ENCODE measurements at places on chromosomes 13 and 19.

DNA sequence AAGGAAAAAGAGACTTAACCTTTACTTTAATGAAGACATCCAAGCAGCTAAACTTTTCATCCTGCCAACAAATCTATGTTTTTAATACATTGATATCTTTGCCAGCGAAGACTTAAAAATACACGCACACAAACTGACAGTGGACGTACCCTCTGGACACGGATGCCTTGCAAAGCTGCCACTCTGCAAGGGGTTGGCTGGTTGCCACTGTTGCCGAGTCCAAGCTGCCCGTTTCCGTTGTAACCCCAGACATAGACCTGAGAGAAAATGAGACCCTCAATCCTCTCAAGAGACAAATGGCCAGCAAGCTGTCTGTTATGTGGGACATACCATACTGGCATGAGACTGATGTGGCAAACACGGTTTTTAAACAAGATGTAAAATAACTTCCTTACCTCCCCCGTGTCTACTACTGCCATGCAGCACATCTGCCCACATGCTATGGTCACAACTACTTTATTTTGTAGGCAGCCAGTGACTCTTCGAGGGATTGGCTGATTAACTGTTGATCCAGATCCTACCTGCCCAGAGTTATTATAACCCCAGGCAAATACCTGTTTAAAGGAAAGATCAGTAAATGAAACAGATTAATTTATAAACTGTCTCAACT is 21.2 kb downstream of the RCBTB2 start:
- DNase-seq = no peak

GRCh38 chr13:78193846-78194245 is 275.2 kb upstream of the EDNRB start:
- no peak for DNase-seq

DNA sequence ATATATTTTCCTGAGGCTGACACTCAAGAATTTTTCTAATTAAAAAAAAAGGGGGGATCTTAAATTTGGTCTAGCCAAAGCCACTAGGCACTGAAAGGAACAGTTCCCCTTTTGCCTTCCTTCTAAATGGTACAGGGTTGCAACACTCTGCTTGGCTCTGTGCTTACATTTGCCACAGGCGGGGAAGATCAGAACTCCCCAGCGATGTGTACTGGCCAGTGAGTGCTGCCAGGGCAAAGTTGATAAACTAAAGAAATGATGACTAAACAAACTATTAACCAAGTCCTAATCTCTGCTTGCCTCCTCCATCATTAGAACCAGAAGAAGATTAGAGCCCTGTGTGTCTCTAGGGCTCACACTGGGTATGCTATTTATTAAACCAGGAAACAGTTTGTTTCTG is 75.3 kb upstream of the SCEL start:
- DNase-seq = no peak

- no peak for DNase-seq
Observed at GRCh38 chr19:43504426-43505185, at the start of gene PHLDB3. Gene PHLDB3 (minus strand): TSS chr19:43504746. CDS start chr19:43504118, 628 bp downstream.

- no peak for DNase-seq
Observed at GRCh38 chr13:33262594-33262993, 23.0 kb downstream of the STARD13 start.

DNA sequence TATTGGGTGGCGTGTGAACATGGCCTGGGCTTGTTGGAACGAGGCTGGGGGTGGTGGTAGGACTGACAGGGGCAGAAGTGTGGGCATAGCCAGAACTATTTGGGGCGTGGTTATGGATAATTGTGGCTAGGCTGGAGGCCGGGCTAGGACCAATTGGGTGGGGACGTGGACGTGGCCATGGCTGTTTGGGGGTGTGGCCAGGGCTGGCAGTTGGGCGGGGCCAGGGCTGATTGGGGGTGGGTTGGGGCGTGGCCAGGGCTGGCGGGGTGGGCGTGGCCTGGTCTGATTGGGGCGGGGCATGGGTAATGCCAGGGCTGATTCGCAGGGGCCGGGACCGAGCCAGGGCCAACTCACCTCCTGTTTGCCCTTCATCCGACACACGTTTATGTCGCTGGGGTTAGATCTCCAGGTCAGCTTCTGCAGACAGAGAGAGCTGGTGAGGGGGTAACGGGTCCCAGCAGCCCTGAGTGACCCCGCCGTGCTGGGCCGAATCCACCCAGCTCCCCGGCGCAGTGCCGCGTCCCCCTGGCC is 2.8 kb downstream of the SEMA6B start:
- DNase-seq = no peak

DNA sequence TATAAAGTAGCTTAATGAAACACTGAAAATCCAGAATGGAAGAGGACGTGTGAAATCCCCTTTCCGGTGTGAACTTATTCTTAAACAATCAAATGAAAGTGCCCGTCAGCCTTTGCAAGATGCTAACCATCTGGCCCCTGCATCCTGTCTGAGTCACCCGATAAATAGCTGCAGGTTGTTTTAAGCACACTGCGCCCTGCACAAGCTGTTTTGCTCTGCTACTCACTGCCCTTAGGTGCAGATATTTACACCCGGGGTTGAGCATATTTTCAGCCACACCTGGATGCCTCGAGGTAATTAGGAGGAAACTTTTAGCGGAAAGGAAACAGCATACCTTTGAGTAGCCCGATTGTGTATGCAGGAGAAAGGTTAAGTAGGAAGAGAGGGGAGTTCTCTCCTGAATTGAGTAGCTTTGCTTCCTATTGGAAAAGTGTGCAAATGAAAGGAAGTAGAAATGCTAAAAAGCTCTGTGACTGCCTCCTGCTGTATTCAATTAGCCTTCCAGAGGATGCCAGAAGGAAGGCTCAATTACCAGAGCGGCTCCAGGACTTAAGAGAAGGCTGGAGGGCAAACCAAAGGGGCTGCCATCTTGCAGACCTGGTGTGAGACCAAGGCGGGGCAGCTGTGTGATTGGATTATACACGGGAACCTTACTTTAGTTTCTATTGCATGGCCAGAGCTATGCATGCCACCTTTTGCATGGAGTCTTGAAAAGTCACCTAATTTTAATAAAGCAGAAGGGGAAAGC is 42.5 kb downstream of the IRS2 start:
- DNase-seq = no peak

DNA sequence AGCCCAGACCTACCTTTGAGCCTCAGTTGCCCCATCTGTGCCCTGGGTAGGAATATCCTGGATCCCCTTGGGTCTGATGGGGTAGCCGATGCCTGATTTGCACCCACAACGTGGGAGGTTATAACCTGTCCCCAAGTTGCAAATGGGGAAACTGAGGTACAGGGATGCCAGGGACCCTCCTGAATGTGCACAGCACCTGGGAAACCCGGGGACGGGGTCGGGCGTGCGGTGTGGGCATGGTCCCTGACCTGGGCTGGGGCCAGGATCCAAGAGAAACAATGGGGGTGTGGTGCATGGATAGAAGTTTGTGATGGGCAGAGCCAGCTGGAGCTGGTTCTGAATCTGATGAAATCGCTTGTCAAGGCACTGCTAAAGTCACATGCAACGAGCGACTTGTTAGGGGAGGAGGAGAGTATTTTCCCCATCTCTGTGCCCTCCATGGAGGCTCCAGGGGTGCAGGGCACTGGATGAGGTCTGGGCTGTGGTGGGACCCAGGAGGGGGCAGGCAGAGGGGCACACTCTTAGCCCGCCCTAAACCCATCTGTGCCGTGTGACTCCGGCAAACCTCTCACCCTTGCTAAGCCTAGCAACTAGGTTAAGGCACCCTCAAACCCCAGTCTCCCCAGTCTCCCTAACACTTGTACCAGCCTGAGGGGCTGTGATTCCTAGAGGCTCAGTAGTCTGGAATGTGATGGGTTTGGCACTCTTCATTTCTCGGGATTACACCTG is 749 bp downstream of the GDF15 start:
- DNase-seq = no peak

GRCh38 chr13:24274452-24275021 is 34.8 kb upstream of the C1QTNF9 start:
- no peak for DNase-seq

- DNase-seq = peak; percentile 77
Observed at GRCh38 chr13:95256091-95256490, 45.2 kb downstream of the ABCC4 start.

DNA sequence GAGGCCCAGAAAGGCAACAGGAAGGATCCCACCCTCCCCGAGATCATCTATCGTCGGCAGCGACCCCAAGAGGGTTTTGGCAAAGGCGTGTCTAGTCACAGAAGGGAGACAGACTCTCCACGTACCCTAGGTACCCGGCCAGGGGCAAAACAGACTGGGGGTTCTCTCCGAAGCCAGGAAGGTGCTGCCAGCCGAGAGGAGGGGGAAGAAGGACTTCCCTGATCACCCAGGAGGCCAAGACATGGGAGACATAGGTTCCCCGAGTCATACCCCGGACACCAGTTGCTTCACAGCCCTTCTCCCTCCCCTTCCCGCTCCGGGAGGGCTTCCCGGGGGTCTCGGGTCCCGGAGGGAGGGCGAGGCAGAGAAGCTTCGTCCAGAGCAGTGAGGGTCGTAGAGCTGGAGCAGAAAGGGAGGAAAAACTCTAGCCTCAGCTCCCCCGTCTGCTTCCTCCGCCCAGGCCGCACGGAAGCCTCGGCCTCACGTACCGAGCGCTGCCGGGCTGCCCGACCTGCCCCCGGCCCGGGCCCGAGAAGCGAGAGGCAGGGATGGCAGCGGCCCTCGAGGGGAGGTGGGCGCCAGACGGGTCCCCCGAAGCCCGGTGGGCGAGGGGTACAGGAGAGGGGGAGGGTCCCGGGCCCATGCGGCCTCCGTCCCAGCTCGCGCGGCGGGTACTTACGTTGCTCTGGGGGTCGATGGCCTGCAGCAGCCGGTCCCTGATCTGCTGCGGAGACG is 644 bp downstream of the MED26 start:
- DNase-seq = no peak

GRCh38 chr19:3669947-3670795 is 30.1 kb downstream of the PIP5K1C start:
- no peak for DNase-seq

GRCh38 chr13:48265217-48265815 is 32.3 kb downstream of the ITM2B start:
- DNase-seq = no peak

DNA sequence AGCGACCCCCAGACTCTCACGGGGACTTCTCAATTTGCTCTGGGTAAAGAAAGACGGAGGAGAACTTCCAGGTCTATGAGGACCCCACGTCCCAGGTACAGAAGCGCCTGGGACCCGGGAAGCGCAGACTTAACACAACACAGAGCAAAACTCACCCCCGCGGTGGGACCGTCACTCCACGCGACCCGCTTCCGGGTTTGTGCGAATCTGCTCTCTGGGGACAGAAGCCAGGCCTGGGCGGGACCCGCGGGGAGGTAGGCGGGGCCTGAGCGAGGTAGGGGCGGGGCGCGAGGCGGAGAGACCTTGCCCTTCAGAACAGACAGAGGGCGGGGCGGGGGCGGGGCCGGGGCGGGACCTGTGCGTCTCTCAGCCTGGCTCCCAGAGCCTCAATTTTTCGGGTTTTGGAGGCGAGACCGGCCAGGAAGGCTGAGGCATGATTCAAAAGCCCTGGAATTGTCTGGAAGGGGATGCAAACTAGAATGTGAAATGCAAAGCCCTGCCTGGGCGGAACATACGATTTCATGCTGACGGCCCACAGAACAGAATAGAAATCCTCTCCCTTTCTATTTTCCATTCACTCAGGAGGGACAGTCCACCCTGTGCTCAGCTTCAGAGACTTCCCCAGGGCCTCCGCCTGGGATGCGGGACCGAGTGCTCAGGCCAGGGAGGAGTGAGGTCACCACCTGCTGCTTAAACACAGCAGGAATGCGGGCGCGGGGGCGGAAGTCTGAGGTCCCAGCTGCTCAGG is 19.3 kb upstream of the ZNF888 start:
- peak; percentile 31 for DNase-seq

DNA sequence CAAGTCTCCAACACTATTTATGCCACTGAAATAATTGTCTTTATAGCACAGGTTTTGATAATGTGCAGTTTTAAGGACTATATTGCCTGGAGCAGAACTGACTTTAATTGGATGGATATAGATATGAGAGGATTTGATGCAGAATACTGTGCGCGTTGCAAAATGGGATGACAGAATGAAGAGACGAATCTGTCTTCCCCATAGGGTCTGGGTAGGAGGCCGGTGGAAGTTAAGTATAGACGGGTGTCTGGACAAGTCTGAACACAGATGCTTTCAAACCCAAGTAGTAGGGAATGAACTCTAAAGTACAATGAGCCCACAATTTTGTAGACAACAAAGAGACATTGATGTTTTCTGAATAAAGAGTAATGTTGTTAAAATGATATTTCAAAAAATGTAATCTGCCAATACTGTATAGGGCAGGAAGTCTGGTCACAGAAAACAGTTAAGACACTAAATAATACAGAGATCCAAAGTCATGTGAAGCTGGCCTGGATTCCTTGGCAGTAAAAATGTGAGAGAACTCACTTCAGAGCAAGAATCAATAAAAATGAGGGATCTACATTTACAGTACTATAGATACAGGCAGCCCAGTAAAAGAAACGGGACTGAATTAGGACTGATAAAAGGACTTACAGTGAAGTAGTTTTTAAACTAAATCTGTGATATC is 125.5 kb downstream of the ENOX1 start:
- DNase-seq = no peak

- DNase-seq = peak; percentile 29
Observed at GRCh38 chr13:87147076-87147475, 524.1 kb upstream of the SLITRK5 start.

DNA sequence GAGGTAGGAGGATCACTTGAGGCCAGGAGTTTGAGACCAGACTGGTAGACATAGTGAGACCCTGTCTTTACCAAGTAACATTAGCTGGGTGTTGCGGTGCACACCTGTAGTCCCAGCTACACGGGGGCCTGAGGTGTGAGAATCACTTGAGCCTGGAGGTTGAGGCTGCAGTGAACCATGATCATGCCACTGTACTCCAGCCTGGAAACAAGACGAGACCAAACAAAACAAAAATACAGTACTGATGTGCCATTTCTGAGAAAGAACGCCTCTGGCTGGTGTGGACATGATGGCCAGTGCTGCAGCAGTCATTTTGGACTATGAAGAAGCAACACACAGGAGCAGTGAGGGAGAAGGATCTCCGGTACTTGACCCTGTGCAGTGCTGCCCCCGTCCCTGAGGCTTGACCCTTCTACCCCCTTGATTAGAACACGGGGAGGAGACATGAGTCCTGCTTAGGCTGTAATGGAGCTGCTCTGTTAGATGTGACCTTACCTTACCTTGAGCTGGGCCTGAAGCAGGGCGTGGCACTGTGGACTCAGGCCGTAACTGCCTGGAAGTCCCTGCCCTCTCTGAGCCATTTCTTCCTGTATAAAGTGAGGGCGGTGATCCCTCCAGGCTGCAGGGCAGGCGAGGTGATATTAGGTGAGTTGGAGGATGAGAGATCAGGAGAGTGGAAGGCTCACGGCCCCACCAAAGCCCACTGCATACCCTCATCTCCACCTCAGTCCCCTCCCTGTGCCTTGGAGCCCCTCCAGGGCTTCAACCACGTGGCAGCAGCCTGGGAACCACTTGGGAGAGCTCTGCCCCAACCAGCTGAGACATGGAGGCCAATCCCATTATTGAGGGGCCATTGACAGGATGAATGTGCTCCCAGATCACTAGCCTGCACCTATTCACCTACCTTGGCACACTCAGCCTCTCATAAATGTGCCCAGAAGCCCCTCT is 5.9 kb downstream of the RPL18A start:
- no peak for DNase-seq

GRCh38 chr19:11142528-11143171 is 12.9 kb downstream of the SPC24 start:
- DNase-seq = peak; percentile 87

- no peak for DNase-seq
Observed at GRCh38 chr13:41655997-41656396, 198.6 kb downstream of the RGCC start.

- no peak for DNase-seq
Observed at GRCh38 chr19:45115809-45116615, 23.0 kb downstream of the PPP1R37 start.

Data from HS-5 (cell line).